Thoracic aorta endothelial cell (primary cell): ENCODE measurements at places on chromosomes 13 and 19. TPM values are rescaled to one million over a fixed set of nuclear protein-coding genes. Genes with fewer than 3 reads are reported as not detected.

SLITRK6 gene
- total RNA-seq, result not detected in 2 replicates

FRY gene
- 37.4 and 62.5 TPM in 2 replicates for total RNA-seq

GRIN3B gene
- total RNA-seq, result 0.43 and 0.80 TPM in 2 replicates

LGALS14 gene
- not detected in 2 replicates for total RNA-seq

NCR1 gene
- total RNA-seq, result not detected in 2 replicates

TBXA2R gene
- total RNA-seq, result 1.3 and 1.9 TPM in 2 replicates

SYDE1 gene
- 14.0 and 19.2 TPM in 2 replicates for total RNA-seq
